Caco-2 (cell line): ENCODE measurements at places on chromosomes 5 and 9.

- H3K27me3 ChIP-seq = no peaks in the 10 kb centered on the region
- no peaks in the 10 kb centered on the region for H3K4me1 ChIP-seq
- H3K4me3 ChIP-seq = no peak overlapping the region
Measured at GRCh38 chr5:76099286-76099702, 16.1 kb downstream of the SV2C start.

- no peaks in the 10 kb centered on the region for H3K4me1 ChIP-seq
- peak; percentile 39 for DNase-seq
- H3K36me3 ChIP-seq = peaks cover 6% of the 10 kb centered on the region
- H3K27me3 ChIP-seq = no peaks in the 10 kb centered on the region
Measured at GRCh38 chr5:96763026-96763425, 44.7 kb downstream of the ERAP1 start.

- DNase-seq = peak; percentile 77
- H3K27me3 ChIP-seq = no peaks in the 10 kb centered on the region
- no peak overlapping the region for H3K4me3 ChIP-seq
- peaks cover 43% of the 10 kb centered on the region for H3K4me1 ChIP-seq
- peak overlapping the region; percentile 56 for H3K27ac ChIP-seq
Measured at GRCh38 chr9:97759581-97760288, 62.6 kb upstream of the XPA start.

- H3K36me3 ChIP-seq = no peaks in the 10 kb centered on the region
- no peaks in the 10 kb centered on the region for H3K27me3 ChIP-seq
- H3K4me3 ChIP-seq = no peak overlapping the region
- DNase-seq = no peak
Measured at GRCh38 chr5:44356231-44356630, 33.0 kb downstream of the FGF10 start.

DNA sequence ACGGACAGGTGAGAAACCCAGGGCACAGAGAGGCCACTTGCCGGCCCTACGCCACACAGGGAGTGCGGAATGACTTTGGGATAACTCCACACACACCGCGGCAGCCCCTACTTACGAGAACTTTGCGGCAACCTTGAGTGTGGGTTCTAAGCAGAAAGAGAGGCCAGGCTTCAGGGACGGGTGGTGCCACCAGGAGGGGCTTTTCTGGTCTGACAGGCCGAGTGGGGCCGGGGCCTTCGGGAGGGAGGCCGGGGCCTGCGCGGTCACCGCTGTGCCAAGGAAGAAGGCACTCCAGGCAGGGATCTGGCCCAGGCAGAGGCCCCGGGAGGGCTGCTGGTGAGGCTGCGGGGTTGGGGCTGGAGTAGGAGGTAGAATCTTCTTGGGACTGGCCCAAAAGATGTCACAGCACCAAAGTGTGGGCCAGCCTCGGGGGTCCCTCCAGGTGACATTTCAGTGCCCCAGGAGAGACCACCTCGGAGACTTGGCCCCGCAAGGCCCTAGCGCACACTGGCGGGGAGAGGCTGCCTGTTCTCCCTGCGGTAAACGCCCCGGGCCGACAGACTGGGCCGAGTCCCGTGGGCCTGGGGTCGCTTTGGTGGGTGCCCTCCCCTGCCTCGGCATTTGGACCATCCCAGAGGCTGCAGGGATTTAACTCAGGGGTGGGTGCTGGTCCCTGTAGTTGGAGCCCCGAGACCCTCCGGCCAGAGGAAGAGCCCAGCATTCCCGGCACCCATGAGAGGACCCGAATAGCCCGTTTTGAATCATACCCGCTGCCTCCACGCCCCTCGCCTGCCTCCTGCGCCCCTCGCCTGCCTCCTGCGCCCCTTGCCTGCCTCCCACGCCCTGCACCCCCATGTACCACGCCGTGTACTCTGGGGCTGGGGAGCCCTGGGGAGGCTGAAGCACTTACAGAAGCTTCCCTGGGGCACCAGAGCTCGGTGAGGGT is 9.0 kb upstream of the RNU6ATAC start:
- no peak for DNase-seq
- no peak overlapping the region for H3K4me3 ChIP-seq
- H3K36me3 ChIP-seq = no peaks in the 10 kb centered on the region
- no peaks in the 10 kb centered on the region for H3K4me1 ChIP-seq
- H3K27ac ChIP-seq = no peak overlapping the region

DNA sequence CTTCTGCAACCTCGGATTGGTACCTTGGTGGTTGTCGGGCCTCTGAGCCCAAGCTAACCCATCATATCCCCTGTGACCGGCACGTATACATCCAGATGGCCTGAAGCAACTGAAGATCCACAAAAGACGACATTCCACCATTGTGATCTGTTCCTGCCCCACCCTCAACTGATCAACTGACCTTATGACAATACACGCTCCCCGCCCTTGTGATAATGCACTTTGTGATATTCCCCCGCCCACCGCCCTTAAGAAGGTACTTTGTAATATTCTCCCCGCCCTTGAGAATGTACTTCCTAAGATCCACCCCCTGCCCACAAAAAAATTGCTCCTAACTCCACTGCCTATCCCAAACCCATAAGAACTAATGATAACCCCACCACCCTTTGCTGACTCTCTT is 16.5 kb upstream of the TOR1B start:
- H3K4me1 ChIP-seq = peaks cover 7% of the 10 kb centered on the region
- H3K27me3 ChIP-seq = no peaks in the 10 kb centered on the region
- H3K36me3 ChIP-seq = no peaks in the 10 kb centered on the region
- no peak overlapping the region for H3K4me3 ChIP-seq
- DNase-seq = no peak

- H3K27ac ChIP-seq = no peak overlapping the region
- no peaks in the 10 kb centered on the region for H3K36me3 ChIP-seq
- no peak for DNase-seq
Measured at GRCh38 chr5:66824476-66824875, 228.3 kb downstream of the MAST4 start.

GRCh38 chr5:142053426-142054151 is 40.8 kb upstream of the GNPDA1 start:
- no peak overlapping the region for H3K27ac ChIP-seq
- no peaks in the 10 kb centered on the region for H3K4me1 ChIP-seq
- H3K4me3 ChIP-seq = no peak overlapping the region
